ENCODE measurements at places on chromosomes 11 and 22.

DNA sequence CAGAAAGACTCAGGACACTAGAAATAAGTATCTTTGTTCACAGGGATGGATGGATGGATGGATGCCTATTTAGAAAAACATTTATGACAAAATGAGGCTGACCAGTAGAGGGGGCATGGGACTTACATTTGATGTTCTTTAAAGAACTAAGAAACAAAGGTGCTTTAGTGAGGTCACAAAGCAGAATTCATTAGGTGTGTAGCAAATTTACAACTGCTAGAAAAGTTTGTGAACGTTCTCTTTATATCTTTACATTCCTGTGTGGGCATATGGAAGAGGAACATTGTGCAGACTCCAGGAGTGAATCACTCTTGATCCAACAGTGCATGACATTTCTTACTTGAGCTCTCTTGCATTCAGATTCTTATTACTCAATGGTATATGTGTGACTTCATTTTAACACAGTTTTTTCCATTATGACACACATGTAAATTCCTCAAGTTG is 15.8 kb upstream of the SIK2 start:
- peak; percentile 40 for DNase-seq

DNA sequence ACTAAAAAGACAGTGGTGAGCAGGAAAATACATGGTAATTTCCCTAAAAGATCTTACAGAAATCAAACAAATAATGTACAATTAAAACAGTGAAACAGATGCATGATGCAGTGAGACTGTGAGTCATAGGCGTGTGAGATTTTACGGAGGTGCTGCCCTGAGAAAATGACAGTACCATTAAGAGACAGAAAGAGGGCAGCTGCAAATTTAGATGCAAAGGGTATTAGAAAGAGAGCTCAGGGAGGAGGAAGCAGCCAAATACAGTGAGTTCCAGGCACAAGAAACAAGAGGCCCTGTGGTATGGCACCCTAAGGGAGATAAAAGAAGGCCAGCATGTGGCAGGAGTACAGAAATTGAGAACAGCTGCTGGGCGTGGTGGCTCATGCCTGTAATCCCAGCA is 88.5 kb upstream of the FIBIN start:
- no peak for DNase-seq

- DNase-seq, result no peak
Measured at GRCh38 chr11:34067383-34068065, 16.0 kb downstream of the CAPRIN1 start.

- DNase-seq, result no peak
Measured at GRCh38 chr11:45182902-45183301, 36.5 kb downstream of the PRDM11 start.

- DNase-seq, result no peak
Measured at GRCh38 chr11:33443684-33444083, 186.5 kb downstream of the HIPK3 start.

DNA sequence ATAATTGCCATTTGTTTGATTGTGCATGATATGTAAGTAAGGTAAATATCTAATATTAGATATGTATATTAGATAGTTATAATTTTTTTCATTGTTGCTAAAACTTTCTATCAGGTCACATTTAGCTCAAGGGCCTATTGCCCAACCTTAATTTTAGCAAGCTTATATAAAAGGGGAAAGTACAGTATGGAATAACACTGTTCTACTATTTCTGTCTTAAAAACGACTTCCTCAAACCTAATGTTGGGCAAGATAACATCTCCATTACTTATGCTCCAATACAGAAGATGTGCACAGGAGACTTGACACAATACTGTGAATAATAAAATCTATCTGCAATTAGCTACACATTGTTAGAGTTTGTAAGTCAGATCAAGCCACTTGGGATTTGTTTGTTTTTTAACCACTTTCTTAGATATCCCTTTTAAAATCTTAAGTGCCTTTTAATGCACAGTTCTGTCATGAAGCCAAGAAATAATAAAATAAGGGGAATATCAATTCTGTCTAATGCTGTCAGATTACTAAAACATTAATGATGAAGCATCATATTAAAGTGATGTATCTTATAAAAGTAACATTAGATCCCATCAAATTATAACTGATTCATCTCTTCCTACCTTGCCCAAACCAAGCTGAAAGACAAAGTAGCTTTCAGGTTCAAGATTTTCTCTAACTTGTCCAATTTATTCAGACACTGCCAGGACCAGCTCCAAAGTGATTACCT is 98.1 kb downstream of the SIK3 start:
- no peak for DNase-seq

DNA sequence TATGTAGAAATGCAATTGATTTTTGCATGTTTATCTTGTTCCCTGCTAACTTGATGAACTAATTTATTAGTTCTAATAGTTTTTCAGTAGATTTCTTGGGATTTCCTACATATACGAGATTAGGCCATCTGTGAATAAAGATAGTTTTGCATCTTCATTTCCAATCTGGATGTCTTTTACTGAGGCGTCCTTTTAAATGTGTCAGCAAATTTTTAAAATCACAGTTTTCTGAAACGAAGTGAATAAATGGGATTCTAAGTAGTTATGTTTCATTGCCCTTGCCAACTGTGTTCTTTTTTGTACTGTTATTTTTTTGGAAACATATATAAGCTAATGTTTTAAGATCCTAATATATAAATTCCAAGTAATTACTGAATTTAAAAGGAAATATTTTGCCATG is 50.0 kb downstream of the CYP2R1 start:
- no peak for DNase-seq

- DNase-seq, result no peak
Measured at GRCh38 chr11:129322941-129323340, 52.7 kb upstream of the BARX2 start.

GRCh38 chr22:48794906-48795305 is 1032.8 kb downstream of the BRD1 start:
- DNase-seq, result no peak

GRCh38 chr11:97746818-97747217 is 1273.9 kb upstream of the CNTN5 start:
- DNase-seq, result no peak

- no peak for DNase-seq
Measured at GRCh38 chr22:42222140-42222539, 48.3 kb downstream of the TCF20 start.

DNA sequence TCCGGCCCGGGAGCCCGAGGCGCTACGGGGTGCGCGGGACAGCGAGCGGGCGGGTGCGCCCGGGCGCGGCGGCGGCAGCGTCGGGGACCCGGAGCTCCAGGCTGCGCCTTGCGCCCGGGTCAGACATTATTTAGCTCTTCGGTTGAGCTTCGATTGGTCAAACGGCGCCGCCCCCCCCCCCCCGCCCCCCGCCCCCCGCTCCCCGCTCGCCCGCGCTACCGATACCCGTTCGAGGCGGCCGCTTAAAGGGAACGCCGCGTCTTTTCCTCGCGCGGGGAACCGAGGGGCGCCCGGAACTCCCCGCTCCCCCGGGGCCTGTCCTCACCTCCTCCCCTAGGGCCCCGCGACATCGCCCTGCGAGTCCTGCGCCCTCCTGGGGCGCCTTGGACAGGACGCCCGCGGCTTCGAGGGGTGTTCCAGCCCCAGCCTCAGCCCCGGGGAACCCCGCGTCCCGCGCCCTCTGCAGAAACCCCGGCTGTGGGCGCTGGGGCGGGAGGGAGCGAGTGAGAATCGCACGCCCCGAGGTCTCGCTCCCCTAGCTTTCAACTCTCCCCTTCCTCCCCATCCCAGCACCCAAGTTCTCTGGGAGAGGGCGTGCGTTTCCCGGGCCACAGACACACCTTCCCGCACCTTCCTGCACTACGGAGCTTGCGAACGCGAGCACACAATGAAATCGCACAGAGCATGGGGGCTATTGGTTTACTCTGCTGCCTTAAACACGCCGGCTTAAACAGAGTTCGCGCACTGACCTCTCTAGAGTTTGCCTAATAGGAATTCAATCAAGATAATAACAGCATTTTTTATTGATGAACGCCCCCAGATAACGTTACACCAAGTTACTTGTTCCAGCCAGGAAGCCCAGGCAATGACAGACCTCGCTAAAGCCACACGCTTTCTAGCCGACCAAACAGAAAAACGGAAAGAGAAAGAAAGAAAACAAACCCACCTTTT is at the start of gene BDNF:
TSS of gene BDNF (minus strand) at position 105 of the 951 bp plus-strand sequence. CDS start 41,891 bp downstream, outside the sequence.
- no peak for DNase-seq

DNA sequence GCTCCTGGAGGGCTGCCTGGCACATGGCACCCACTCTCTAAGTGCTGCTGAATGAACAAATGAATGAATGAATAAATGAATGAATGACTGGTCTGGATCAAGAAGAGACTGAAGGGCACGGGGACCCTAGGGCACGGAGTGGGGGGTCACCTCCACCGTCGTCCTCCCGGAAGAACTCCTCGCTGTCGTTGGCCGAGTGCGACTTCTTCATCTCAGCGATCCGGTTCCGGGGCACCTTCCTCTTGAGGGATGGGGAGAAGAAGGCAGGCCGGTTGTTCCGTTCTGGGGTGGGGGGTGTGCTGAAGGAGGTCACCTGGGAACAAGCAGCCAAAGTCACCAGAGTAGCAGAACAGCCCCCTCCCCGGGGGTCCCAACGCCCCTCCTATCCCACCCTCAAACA is 36.0 kb downstream of the NUP50 start:
- DNase-seq, result no peak

DNA sequence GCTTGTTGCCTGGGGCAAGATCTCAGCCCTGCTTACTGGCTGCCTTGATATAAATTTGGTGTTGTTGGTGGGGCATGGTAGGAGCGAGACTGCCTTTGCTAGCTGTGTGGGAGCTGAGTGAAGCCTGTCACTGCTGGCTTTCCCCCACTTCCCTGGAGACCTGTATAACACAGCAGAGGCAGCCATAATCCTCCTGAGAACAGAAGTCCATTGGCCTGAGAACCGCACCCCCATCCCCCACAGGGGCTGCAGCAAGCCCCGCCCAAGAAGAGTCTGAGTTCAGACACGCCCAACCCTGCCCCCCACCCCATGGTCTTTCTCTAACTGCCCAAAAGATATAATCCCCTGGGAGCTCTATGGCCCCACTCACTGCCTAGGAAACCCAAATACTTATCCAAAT is 39.2 kb upstream of the ARHGAP42 start:
- no peak for DNase-seq

DNA sequence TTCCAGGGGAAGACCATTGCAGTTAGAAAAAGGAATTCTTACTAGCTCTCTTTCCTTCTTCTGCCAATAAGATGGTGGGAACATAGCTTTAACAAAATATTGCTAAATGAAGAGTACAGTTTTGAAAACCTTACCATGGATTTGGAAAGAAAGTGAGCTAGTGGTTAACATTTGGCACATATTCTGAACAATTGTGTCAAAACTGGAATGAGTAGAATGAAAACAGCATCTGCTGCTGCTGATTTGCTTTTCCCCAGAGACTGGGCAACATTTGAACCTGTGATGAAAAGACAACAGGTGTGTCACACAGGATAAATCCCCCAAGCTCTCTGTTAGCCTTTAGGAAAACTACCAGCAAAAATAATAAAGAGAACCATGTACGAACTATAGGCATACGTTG is 761.4 kb downstream of the KCNA4 start:
- DNase-seq, result no peak

- DNase-seq, result no peak
Measured at GRCh38 chr11:109791337-109791736, 301.9 kb upstream of the ZC3H12C start.

DNA sequence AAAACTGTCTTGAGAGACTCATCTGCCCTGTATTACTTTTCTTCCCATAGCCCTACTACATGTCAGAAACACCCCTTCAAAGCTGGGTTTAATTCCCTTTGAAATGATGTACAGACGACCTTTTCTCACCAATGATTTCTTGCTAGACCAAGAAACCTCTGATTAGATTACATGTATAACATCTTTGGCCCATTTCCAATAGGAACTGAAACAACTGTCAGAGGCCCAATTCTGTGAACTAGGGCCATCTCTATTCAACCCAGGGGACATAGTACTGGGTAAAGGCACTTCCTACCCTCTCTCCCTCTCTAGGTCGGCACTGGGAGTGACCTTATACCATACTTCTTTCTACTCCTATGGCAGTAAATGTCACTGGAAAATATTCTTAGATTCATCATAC is 19.4 kb downstream of the NPAT start:
- no peak for DNase-seq

- DNase-seq, result no peak
Measured at GRCh38 chr11:35614939-35615569, 3.2 kb upstream of the FJX1 start.

DNA sequence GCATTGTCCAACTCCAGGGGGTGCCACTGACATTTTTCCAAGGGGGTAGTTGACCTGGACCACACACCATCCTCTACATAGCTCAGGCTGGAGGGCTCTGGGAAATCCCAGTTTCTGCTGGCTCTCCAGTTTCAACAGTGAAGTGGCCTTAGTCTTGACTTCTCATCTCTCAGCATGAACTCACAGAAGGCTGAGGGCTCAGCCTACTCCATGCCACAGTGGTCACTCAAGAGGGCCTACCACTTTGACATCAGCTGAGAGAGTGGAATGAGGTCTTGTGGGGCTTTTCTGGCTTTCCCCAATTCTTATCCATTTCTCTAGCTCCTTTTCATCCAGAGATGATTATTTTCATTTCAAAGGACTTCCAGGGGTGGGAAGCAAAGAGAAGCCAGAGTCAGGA is 7.4 kb downstream of the HTR3A start:
- DNase-seq, result no peak

GRCh38 chr22:48076008-48076407 is 1313.6 kb downstream of the TBC1D22A start:
- no peak for DNase-seq

DNA sequence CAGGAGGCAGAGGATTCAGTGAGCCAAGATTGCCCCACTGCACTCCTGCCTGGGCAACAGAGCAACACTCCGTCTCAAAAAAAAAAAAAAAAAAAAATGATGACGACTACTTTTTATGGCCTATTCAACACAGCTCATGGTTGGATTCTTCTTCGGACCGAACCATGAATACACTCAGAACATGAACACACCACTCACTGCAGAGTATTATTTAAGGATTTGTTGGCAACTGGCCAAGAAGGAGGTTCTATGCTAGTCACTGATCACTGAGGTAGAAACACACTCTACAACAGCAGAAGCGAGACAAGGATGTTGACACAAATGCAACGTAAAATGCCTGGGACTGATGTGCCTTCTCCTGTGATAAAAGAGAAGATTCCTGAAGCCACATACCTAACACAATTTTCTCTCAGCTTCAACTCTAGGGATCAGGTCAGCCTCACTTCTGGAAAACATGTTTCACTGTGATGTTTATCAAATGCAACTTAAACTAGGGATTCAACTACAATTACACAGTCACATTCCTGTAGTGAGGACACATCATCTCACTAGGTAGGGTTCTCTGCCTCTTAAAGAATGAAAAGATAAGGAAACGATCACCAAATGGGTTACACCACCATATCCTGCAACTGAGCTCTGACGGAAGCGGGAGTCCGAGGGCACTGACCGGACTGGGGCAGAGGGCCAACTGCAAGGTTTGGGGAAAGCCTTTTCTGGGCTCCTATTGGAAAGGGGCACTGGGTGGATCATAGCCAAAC is 82.5 kb downstream of the SGSM3 start:
- DNase-seq, result no peak

- no peak for DNase-seq
Measured at GRCh38 chr22:39536711-39537110, 4.2 kb upstream of the RPS19BP1 start.

GRCh38 chr11:114482114-114482513 is 42.8 kb downstream of the REXO2 start:
- no peak for DNase-seq

GRCh38 chr11:17714356-17714854 is 5.0 kb upstream of the MYOD1 start:
- DNase-seq, result no peak

All from activated T-cell treated with anti-CD3 and anti-CD28 coated beads, Interleukin-2, amount 50 U/mL, for 72 hours (primary cell).